ENCODE measurements at places on chromosomes 7 and 10.

DNA sequence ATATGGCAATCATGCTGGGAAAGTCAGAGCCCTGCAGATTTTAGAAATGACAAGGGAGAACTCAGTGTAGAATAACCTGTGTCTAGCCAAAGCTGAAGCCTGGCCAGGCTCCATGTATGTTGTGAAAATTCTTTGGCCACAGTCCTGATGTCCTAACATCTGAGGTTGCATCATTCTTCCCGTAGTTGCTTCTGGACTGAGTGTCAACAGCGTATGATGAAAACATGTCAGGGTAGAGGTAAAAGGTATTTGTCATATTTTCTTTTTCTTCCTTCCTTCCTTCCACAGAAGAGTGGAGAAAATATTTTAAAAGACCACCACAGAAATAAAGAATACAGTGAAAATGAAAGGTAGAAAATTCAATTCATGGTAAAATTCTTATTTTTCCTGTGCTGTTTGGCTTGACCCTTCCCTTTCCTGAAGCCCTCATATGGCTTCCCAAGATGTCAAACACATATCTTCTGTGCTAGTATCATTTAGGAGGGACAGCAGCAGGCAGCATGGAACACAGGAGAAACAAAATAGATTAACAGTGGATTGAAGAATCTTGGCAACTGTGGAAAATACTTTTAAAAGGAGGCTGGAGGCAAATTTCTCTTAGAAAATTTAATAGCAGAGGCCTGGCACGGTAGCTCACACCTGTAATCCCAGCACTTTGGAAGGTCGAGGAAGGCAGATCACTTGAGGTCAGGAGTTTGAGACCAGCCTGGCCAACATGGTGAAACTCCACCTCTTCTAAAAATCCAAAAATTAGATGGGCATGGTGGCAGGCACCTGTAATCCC is 18.9 kb upstream of the NRBF2 start:
- no peak for DNase-seq

DNA sequence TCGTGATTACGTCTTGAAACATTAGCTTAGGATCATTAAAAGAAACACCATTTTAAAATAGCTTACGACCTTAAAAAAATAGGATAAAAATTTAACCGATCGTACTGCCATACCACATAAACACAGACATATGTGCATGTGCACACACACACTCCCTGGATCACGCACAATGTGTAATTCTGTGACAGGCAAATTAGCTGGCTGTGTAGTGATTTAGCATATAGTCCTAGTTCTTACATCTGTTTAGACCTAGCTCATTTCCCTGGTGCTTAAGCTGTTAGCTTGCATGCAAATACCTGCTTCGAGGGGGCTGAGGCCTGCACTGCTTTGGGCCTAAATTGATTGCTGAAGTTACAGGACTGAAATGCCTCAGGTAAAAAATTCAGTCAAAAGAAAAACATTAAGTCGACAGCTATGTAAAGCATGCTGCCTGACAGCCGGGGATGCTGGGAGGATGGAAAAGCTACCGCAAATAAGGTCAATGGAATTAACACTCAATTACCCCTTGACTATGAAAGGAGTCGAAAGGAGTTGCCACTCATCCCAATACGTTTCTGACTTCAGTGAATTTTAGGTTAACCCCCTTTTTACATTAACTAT is 267.1 kb upstream of the FZD8 start:
- DNase-seq = no peak

GRCh38 chr10:79127151-79127961 is 58.6 kb downstream of the ZMIZ1 start:
- no peak for DNase-seq

GRCh38 chr7:53383131-53383530 is 347.7 kb downstream of the POM121L12 start:
- DNase-seq = no peak

- DNase-seq = no peak
Observed at GRCh38 chr7:69204943-69205342, 393.3 kb upstream of the AUTS2 start.

- no peak for DNase-seq
Observed at GRCh38 chr10:132925071-132925561, 17.3 kb downstream of the CFAP46 start.

DNA sequence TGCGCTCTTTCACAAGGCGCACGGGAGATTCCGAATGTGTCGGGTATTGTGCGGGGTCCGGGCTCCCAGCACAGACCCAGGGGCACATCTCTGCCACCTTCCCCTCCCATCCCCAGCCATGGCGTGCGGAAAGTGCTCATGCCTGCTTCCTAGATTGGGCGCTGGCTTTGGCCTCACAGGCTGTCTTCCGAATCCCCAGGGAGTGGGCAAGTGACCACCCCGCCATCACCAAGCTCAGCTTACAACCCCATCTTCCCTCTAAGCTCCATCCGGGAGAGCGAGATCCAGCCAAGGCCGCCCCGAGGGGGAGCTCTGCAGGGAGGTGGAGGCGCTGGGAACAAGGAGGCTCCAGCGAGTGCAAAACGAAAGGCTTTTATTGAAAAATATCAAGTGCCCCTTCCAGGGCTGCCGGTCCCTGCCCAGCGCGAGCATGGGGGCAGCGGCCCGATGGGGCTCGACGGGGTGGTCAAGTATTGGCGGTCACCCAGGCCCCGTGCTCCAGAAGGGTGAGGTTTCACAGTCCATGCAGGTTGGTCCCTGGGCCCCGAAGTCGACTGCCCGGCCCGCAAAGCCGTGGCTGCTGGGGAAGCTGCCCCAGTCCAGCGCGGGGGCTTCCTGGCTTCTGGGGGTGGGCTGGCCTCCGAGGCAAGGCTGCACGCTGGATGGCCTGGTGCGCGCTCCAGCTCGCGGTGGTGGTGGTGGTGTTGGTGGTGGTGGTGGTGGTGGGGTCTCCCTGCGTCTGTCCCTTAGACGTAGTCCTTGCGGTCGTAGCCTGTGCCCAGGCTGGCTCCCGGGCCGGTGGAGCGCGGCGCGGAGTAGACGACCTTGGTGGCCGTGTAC is 1.2 kb downstream of the CLDN3 start:
- no peak for DNase-seq

GRCh38 chr10:62653254-62653653 is 151.3 kb upstream of the ADO start:
- no peak for DNase-seq

DNA sequence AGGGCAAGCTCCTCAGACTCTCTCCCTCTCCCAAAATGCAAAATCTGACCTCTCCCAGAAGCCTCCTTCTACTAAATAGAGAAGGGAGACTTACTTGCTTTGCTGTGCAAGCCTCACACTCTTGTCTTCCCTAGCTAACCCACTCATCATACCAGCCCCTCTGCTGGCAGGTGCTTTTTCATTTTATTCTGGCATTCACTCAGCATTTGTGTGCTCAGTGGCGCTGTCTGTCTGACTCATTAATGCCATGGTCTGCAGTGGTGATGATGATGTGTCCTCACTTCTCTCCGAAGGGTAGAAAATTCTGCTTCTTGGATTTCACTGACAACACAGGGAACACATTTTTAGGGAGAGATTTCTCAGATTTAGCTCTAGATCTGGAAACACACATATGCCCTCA is 22.0 kb upstream of the BTRC start:
- no peak for DNase-seq

DNA sequence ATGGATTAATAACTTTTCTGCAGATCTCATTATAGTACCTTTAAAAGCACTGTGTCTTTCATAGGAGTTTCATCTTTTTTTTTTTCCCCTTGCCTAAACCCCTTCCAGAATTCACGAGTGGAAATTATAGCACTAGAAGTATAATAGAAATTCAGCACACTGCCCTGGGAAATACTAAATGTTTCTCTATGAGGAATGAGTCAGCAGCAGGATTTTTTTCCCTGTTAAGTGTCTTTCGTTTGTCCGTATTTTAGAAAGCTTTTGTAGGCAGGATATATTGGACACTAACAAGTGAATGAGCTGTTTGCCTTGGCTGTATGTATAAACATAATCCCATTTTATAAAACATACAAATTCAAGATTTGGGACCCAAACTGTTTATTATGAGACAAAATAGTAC is 105.8 kb downstream of the EXOC4 start:
- DNase-seq = no peak

- no peak for DNase-seq
Observed at GRCh38 chr7:135147341-135147898, 452 bp upstream of the TMEM140 start.

DNA sequence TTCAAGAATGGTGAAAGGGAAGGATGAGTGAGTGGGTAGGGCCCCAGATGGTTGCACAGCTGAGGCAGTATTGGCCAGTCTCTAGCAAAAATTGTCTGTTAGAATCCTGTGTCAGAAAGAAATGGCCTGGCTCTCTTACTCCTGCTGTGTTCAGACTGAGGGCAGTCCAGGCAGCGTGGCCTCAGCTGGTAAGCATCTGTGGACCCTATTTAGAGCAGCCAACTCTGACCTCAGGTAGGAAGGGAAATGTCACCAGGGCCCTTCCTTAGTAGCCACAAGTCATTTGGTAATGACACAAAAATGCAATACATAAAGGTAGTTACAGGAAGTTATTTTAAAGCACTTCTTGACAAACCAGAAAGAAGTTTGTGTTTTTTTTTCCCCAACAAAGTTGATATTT is 1194.7 kb downstream of the CNTNAP2 start:
- no peak for DNase-seq

GRCh38 chr7:133303931-133304330 is 51.1 kb downstream of the EXOC4 start:
- DNase-seq = no peak

- DNase-seq = no peak
Observed at GRCh38 chr7:46229409-46229808, 308.3 kb upstream of the IGFBP3 start.

DNA sequence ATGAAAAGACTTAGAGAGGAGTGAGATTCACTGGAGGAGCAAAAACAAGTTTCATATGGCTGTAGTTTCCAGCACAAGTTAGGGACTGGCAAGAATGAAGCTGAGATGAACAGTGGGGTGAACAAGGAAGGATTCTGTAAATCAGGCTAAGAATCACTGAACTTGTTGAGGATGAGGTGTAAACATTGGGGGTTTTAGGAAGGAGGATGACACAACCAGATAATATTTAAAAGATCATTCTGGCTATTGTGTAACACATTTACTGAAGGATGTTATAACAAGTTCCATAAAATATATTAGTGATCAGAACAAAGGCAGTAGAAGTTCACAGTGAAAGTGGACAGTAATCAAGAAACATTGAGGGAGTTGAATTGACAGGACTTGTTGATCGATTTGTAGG is 68.9 kb downstream of the CD36 start:
- DNase-seq = no peak

DNA sequence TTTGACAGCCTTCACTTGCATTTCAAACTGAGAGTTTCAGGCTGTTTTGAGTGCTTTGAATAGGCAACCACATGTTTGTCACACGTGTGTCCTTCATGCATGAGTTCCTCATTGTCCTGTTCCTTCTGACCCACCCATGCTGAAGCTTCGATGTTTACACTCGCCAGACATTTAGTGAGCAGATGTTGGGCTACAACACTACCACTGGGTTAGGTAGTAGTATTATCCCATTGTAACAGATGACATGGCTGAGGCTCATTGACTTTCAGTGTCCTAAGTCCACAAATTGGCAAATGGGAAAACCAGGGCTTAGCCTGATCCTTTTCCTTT is 456.1 kb downstream of the PHTF2 start:
- no peak for DNase-seq

DNA sequence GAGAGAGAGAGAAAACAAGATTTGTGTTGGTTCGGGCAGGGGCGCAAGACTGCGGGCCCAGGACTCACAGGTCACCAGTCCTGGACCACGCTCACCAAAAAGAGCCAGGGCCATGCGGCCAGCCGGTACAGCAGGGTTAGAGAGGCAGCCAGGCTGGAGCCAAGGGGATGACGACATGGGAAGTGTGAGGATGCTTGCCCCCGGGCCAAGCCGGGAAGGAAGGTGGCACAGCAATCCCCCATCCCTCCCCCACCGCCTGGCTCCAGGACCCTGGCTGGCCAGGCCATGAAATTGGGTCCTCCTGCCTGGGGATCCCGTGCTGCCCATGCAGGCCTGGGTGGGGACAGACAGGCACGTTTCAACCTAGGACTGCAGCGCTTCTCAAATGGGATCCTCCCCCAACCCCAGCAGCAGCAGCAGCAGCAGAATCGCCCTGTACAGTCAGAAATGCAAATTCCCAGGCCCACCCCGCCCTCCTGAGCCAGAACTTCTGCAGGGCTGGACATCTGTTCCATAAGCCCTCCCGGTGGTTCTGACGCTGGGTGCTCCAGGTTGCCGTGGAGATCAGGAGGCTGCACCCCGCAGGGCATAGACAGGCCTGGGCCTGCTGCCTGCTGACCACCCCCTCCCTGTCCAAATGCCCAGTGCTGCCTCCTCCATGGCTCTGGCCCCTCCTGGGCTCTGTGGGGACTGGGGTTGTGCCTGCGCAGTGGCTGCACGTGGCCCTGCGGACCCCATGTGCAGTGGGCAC is 35.0 kb downstream of the YKT6 start:
- DNase-seq = peak; percentile 90

- DNase-seq = no peak
Observed at GRCh38 chr10:96820765-96821164, 11.3 kb upstream of the LCOR start.

DNA sequence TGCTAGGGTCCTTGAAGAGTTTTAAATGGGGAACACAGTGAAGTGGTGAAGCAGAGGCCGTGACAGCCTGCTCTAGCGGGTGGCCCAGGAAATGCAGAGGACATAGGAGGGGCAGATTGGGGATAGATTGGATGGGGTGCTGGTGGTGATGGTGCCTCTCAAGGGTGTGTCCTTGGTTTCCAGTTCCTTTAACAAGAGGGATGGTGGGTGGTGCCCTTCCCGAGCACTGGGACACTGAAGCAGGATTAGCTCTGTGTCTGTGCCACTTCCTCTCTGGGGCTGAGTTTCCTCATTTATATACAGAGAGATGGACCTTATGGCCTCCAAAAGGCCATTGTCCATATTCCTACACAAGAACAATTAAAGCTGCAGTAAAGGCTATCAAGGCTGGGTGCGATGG is 285.5 kb downstream of the TCF7L2 start:
- DNase-seq = no peak

DNA sequence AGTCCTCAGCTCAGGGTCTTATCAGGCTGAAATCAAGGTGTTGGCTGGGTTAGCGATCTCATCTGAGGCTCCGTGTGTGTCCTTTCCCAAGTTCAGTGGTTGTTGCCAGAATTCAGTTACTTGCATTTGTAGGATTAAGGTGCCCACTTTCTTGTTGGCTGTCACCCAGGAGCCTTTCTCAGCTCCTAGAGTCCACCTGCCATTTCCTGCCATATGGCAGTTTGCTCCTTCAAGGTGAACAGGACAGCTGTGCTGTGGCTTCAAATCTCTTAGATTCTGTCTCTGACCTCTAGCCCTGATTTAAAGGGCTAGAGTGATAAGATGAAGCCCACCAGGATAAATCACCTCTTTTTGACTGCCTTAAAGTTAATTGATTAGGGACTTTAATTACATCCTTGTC is 1.0 kb upstream of the HIF1AN start:
- no peak for DNase-seq

- no peak for DNase-seq
Observed at GRCh38 chr7:73443548-73444255, 10.1 kb downstream of the FZD9 start.

- DNase-seq = no peak
Observed at GRCh38 chr10:133461841-133462240, 8.1 kb downstream of the SCART1 start.

Measured in COR-L47 (cell line).